ENCODE measurements at places on chromosomes 7 and 10.

DNA sequence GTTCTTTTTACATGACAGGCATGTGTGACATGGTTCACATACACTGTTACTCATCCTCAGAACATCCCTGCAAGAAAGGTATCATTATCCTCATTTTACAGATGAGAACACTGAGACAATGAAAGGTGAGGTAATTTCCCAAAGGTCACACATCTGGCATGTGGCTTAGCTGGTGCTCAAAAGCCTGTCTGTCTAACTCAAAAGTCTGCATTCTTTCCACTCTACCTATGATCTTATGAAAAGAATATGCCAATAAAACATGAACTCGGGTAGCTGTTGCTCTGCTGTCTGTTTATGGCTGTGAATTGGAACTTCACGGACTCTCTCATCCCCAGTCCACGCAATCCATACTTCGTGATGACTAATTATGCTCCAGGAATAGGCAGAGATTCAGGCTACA, 79.0 kb upstream of the ODAD2 start:
- no peak for DNase-seq

DNA sequence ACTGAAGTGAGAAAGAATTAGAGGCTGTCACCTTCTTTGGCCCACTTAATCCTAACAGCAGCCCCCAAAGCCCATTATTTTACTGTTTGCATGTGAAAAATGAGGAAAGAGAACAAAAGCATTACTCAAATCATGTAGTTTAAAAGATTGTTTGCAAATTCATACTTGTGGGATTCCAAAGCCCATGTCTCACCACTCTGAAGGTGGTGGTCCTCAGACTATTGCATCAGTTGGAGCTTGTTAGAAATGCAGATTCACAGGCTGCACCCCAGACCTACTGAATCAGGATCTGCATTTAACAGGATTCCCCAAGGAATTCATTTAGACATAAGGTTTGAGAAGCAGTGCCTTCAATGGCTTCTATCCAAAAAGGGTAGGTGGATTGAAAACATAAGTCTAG, 93.7 kb upstream of the PDE1C start:
- no peak for DNase-seq

- DNase-seq, result no peak
Observed at GRCh38 chr7:2936891-2937580, 92.9 kb upstream of the GNA12 start.

DNA sequence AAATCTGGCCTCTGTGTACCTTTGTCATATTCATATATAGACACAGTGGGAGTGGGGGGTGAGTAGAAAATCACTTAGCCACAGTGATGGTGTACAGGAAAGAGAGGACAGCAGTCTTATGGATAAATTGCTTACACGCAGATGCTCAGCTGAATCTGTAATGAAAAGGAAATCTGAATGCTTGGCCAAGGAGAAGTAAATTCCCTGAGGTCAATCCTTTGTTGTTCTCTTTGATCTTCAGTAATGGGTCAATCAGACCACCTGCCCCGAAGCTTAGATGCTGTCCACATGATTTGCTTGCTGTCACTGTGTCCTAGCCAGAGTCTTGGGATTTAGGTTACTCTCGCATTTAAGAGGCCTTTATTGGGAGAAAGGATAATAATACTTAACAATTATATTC, 18.4 kb upstream of the EPHB6 start:
- DNase-seq, result no peak

DNA sequence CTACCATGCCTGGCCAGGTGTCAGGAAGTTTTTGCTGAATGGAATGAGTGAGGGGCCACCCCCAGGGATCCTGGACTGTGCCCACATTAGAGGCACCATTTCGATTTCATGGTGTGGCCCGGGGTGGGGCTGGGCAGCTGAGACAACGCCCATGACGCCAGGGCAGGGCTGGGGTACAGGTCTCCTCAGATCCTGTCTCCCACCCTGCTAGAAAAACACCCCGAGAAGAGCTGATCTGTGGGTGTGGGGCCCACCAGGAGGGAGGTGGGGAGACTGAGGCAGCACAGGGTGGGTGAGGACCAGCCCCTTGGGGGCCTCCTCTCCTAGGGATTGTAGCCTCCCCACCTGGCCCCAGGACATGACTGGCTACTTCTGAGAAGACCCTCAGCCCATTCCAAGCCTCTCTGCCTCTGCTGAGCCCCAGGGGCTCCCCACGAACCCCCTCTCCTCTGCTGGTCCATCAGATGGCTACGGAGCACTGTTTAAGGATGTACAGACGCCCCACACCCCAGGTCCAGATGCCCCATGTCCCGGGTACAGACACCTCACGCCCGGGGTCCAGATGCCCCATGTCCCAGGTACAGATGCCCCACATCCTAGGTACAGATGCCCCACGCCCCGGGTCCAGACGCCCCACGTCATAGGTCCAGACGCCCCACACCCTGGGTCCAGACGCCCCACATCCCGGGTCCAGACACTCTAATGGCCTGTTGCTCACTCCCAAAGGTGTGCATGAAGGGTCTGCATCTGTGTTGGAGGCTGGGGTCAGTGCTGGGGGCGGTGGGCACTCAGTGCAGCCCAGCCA, 99.4 kb downstream of the MICALL2 start:
- no peak for DNase-seq

GRCh38 chr10:44400541-44400940, 15.6 kb upstream of the CXCL12 start:
- DNase-seq, result no peak

DNA sequence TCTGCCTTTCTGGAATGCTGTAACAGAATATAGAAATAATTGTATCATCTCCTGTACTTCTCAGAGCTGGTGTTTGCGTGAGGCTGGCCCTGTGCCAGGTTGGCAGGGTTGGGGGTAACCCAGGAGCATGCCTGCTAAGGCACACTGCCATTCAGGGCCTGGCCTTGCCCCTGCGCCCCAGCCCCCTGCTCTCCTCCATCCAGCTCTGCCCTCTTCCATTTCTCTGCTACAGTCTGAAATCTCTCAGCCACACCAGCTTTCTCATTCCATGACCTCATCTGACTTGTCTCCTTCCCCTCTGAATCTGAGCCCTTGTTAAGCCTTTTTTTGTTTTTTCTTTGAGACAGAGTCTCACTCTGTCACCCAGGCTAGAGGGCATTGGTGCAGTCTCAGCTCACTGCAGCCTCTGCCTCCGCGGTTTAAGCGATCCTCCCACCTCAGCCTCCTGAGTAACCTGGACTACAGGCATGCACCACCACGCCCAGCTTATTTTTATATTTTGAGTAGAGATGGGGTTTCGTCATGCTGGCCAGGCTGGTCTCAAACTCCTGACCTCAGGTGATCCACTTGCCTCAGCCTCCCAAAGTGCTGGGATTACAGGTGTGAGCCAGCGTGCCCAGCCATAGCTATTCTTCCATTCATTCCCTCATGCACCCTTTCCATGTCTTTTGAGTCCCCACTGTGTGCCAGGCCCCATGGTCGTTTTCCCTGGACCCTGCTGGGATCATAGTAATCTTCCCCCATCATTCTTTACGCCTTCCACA, 206.8 kb downstream of the CUX1 start:
- no peak for DNase-seq

DNA sequence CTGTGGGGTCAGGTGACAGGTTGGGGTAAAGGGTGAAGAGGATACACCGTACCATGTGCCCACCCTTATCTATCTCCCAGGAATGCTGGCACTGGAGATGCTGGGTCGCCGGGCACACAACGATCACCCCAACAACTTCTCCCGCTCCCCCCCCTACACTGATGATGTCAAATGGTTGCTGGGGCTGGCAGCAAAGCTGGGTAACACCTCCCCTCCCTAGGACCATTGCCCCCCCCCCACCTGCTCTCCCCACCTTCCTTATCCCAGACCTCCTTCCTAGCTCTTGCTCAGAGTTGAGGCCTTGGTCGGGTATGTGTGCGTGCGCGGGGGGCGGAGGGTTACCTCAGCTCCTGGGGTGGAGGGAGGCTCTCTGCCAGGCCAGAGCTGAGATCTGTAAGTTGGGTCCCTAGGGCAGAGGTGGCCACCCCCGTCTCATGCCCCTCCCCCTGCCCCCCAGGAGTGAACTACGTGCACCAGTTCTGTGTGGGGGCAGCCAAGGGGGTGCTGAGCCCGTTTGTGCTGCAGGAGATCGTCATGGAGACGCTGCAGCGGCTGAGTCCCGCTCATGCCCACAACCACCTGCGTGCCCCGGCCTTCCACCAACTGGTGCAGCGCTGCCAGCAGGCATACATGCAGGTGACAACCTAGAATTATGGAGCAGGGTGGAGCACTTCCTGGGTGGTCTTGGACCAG, 10.7 kb downstream of the NDST2 start:
- no peak for DNase-seq

GRCh38 chr7:44961844-44962482, 16.9 kb downstream of the MYO1G start:
- no peak for DNase-seq

DNA sequence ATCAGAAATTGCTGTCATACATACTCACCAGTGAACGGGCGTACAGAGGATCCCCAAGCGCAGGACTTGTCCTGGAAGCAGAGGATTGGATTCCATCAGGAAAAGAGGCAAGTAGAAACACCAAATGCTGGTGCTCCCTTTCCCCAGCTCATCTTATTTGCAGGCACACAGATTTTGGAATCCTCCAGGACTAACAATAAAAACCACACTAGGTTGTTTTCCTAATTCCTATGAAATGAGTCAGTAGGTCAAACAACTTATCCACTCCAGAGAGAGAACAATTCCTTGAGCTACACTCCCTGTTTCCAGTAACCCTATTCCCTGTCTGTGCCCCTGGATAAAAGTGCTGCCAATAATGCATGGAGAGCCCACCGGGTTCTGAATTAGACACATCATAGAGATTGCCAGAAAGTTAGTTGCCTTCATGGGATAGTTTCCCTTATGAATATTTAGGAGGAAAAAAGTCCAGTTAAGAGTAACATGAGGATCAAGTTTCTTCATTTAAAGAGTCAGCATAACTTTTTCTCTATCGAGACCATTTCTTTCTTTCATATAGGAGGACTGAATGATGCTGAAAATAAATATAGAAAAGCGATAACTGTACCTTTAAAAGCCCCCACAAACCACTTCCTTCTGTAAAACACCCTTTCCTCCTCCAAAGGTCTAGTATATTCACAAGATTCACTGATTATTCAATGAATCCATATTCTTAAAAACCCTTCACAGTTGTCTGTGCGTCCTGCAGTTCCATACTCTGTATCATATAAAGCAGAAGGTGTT, 178.3 kb upstream of the KLF14 start:
- DNase-seq, result no peak

DNA sequence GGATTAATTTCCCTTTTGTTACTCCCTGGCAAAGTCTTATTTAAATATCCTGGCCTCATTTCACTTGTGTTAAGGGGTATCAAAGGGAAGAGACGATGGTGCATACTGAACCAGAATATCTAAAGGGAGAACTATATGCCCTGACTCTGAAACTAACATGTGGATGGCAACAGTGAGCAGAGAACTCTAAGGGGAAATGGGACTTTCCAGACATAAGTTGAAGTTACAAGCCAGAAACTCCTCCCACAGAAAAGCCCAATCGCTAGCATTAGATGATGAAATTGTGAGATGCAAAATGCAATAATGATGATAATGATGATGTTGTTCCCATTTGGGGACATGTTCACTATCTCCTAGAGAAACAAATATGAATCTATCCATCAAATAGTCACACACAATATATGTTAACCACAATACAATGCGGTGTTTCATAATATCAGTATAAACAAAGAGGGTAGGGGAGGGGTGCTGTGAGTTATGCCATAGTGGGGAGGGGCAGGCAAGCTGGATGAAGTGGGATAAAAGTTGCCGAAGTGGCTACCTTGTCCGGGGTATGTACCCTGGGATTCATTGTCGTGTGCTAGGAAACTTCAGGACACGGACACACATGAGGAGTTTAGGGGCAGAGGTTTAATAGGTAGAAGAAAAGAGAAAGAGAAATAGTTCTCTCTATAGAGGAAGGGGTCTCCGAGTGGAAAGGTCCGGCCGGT, 37.1 kb downstream of the TMEM229A start:
- no peak for DNase-seq

DNA sequence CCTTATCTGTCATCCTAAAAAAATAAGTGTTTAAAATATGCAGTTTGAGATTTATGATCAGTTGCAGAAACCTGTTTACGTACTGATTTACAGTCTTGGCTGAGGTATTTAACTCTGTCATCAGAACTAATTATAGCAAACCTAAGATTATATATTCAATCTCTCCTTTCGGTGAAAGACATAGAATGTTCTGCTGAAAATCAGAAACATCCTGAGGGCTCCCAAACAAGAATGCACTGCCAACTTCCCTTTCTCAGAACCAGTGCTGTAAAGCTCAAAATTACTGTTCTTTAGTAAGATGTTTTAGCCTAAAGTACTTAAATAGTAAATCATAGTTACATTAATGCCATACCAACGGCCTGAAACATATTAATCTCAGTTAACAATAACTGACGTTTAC, 34.3 kb downstream of the FAM204A start:
- no peak for DNase-seq

GRCh38 chr10:24652381-24652957, 71.2 kb downstream of the ARHGAP21 start:
- no peak for DNase-seq

GRCh38 chr7:132435016-132435990, 141.0 kb downstream of the PLXNA4 start:
- no peak for DNase-seq

GRCh38 chr7:24052572-24053260, 231.3 kb upstream of the NPY start:
- DNase-seq, result no peak

DNA sequence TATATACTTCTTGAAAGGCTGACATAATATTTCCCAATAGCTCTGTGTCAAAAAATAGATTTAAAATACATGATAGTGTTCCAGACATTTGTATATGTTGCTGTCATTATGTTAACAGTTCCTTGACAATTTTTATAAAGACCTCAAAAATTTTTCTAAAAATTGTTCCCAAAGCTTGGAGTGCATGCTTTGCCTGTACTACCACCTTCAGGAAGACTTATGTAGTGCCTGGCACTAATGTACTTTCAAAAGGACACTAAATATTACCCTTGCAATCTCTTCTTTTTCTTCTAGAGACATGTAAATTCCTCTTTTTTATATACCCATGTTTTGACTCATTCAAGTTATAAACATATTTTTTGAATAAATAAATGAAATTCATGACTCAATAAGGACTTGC, 48.0 kb upstream of the SP8 start:
- DNase-seq, result no peak

DNA sequence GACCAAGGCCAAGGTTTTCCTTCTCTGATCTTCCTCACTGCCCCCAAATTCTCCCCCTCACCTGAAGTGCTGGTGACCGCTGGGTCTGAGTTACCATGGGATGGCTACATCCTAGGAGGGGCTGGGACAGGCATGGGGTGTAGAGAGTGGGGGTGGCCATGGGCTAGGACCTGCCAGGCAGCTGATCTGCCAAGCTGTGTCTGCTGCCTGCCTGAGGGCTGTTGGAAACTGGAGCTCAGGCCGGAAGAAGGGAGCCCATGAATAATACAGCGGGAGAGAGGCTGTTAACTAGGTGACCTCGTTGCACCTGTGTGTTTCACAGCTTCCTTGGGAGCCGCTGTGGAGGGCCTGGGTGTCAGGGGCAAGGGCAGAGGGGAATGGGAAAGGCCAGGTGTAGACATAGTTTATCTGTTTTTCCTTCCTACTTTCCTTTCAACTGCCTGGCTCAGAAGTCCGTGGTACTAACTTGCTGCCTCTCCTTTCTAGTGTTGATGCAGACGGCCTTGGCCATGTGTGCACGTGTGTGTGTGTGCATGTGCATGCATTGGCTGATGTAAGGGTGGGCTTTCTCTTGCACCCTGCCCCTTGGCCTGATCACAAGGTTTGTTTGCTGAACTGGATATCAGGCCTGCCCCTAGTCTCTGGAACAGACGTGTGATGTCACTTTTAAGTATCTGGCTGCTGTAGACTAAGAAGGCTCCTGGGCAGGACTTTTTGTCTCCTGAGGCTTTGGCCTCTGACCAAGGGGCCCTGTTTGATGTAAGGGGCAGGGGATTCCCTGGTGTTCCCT, 11.9 kb downstream of the CDH23 start:
- no peak for DNase-seq

Measured in brain pericyte (primary cell).